ENCODE measurements at places on chromosomes 1 and 21. TPM values are rescaled to one million over a fixed set of nuclear protein-coding genes. Genes with fewer than 3 reads are reported as not detected.

DNA sequence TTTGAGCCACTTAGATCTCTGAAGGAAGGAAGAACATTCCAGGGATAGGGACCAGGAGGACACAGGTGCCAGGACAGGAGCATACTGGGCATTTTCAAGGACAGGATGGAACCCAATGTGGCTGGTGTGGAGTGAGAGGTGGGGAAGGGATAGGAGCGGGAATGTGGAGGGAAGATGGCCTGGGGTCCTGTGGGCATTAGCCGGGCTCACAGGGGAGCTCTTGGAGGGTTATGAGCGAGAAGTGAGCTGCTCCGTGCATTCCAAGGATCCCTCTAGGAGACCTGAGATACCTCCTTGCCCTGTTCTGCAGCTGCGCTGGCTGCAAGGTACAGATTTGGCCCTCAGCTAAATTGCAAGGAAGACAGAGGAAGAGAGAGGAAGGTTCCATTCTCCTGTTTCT, 87.5 kb downstream of the IER5 start:
- DNase-seq: no peak

DNA sequence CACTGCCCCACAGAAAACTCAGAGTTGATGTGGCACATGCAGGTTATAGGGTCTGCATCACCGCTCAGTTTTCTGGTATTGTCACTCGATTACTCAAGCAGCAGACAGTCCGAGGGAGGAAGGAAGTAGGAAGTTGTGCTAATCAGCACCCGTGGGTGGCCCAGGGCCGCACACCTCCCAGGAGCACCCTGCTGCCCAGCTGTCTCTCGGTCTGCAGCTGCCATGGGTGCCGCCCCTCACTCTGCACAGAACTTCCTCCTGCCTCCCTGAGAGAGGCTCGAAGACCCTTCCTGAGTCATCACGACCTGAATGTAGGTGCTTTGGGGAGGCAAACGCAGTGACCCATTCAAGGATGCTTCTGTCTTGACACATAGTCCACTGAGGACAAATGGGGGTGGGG, 4.2 kb upstream of the TFF3 start:
- peak; percentile 45 for DNase-seq

C1orf94 gene
- not detected for total RNA-seq

DNA sequence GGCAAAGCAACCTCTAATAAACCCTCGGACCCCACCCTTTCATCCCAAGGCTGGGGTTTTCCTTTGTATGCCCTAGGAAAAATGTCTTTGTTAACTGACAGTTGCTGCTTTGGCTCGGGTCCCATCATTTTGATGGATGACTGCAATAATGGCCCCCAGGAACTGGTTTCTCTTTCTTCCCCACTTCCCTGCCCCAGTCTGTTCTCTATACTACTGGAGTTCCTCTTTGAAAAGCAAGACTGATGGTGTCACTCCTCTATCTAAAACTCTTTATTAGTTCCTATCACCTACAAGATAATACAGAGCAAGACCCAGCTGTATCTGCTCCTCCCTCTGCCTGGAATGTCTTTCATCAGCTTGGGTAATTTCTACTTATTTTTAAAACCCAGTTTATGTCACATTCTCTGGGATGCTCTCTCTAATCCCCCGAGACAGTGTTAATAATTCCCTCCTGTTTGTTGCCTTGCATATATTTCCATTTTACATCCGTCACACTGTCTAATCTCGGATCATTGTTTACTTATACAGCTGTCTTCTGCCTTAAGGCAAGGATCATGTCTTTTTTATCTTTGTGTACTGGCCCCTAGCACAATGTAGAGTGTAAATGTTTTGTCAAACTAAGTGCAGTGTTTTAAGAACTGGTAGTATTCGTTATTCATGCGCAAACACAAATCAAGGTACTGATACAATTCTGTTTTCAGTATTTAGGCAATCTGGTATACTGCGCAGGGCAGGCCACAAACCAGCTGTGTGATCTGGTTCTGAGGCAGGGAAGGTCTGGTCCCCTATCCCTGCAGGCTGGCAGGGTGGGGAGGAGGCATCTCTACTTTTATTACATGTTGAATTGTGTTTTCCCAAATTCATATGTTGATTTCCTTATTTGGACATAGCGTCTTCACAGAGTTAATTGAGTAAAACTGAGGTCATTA, 16.1 kb downstream of the SLAMF1 start:
- DNase-seq: no peak

DNA sequence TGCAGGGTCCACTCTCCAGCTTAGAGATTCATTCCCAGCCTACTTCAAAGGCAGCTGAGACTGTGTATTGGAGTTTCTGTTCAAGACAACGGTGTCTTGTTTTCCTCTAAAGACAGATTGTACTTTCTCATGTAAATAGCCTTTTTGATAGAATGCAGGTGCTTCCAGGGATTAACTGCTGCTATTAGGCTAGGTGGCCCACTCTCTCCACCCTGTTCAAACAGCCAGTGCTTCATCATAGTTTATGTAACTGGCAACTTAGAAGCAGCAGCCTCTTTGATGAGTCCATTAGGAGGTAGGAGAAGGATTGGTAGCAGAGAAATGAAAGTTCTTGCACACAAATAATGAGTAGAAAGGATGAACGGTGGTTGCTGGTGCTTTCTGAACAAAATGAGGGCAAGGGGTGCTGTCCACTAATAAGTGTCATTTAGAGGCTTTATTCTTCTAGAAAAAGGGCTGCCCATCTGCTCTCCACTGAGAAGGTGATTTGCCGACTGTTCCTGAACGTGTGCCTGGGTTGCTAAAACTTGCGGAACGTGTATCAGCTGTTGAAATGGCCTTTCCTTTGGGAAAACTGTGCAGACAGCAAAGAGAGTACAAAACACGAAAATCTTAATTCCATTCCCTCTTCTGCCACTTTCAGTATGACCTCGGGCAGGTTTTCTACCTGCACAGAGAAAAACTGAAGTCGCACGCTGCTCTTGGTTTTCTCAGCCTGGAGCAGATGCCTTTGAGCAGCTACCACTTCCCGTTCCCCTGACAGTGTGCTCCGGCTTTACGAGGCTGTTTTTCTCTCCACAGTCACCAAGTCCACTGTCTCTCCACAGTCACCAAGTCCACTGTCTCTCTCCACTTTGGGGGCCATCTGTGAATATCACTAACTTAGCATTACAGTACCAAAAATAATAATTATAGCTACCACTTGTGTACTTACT, 228.9 kb downstream of the KIF26B start:
- DNase-seq: no peak

DNA sequence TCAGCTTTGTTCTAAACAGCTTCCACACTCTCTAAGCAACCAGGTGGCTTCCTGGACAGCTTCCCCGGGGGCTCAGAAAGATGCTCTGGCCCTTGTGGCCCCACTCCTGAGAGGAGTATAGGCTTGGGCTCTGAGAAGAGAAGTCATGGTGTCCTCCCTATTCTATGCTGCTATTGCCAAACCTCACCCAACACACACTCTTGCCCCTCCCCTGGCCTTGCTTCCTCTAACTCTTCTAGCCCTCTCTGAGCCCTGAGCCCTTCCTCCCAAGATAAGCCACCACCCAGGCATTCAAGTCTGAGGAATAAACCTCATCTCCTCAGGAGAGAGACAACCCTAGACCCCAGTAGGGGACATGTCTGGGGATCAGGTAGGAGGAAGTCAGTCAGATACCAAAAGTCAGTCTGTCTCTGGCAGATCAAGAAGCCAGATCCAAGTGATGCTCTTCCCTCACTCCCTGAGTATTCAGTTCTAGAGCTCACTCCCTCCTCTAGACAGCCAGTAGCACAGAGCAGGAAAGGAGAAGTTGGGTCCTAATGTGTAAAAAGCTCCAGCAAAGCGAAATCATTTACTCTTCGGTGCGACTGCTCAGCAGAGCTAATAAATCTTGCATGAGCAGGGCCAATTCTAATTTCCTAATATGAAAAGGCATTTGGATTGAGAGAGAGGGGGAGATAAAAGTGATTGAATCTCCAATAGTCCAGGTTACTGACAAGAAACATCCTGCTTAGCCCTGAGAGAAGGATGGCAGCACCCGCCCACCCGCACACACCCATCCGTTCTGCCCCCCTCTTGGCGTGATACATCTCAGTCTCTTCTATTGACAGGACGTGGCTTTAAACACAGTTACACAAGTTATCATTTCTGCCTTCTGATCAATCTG, 50.5 kb downstream of the DMAP1 start:
- DNase-seq: no peak

DNA sequence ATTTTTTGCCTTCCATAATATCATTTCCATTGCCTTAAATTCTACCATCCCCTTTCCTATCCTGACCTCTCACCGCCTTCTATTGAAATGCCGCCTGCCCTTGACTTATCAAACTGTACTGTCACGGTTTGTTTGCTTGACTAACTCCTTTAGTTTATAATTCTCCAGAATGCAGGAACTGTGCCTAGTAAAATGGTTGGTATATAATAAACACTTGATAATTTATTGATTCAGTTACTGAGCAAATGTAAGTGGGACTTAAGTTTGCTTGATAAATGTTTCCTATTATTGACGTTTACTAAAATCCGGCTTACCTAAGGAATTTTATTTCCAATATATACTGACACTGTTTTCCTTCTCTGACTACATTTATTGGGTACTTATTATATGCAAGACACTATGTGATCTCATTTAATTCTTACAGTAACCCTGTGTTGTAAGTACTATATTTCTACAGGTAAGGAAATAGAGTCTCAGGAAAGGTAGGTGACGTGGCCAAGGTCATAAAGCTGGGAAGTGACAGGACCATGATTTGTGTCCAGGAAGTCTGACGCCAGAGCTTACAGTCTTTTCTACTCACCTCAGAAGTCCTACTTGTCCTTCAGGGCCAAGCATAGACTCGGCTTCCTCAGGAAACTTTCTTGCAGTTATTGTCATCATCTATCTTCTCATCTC, 35.7 kb downstream of the DPT start:
- DNase-seq: no peak
